Body of pancreas (tissue), 4 donors: ENCODE measurements at places on chromosomes 6 and 20. TPM values are rescaled to one million over a fixed set of nuclear protein-coding genes. Genes with fewer than 3 reads are reported as not detected.

DNA sequence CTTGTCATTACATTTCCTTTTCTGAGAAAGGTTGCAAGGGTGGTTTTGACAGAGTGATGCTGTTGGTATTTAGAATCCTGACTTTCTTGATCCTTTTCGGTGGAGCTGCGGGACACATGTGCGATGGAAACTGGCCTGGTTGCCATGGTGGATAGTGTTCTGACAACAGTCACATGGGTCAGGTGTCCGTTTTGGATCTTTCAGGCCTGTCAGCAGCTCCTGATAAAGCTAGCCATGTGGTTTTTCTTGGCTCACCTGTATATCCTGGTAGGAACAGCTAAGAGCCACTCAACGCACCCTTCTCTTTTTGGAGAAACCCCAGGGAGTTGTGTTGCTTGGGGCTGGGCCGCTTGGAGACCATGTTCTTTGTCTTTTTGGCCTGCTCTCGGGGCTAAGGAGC lies 177.4 kb downstream of the MTFR2 start:
- H3K4me1 ChIP-seq, result peaks cover 17% of the 10 kb centered on the region
- H3K4me3 ChIP-seq, result no peak overlapping the region
- no peaks in the 10 kb centered on the region for H3K27me3 ChIP-seq
- no peak for DNase-seq

GRCh38 chr20:848193-848592 lies 14.7 kb downstream of the FAM110A start:
- no peaks in the 10 kb centered on the region for H3K27me3 ChIP-seq
- no peak overlapping the region for H3K4me3 ChIP-seq
- H3K27ac ChIP-seq, result no peak overlapping the region
- H3K4me1 ChIP-seq, result peaks cover 4% of the 10 kb centered on the region
- H3K36me3 ChIP-seq, result no peaks in the 10 kb centered on the region

DNA sequence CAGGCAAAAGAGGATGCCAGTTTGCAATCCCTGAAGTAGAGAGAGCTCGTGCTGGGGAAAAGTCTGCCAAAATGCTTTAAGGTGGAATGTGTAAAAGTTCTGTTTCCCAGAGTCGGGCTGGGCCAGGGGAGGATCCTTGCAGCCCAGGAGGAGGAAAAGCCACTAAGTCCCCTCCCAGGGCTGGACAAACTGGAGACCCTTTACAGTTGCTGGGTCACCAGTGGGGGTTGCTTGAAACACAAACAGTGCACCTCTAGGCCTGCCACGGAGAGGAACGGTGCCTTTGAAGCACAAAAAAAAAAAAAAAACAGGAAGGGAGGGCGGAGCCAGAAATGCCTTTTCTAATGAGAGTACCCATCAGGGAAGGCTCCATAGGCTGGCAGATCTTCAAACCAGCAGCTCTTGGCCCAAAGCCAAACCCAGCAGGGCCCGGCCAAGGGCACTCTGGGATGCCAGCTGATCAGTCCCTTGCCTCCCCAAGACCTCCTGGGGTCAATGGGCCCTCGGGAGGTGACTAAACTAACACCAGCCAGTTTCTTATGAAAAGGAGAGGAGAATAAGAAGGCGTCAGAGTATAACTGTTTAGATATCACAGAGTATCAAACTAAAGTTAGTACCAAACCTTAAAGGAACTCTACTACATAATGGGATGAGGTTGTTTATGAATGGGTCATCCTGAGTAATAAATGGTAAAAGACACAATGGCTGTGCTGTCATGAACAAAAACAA lies 23.7 kb downstream of the HLA-A start:
- peak; percentile 88 for DNase-seq
- H3K27me3 ChIP-seq, result no peaks in the 10 kb centered on the region
- peak overlapping the region; percentile 65 for H3K27ac ChIP-seq
- no peaks in the 10 kb centered on the region for H3K36me3 ChIP-seq

Gene PSORS1C2
- not detected for total RNA-seq

Gene SLC17A1
- not detected for total RNA-seq

Gene HFE
- 2.0 TPM for total RNA-seq

- DNase-seq, result no peak
- H3K27me3 ChIP-seq, result no peaks in the 10 kb centered on the region
- H3K4me1 ChIP-seq, result no peaks in the 10 kb centered on the region
Observed at GRCh38 chr6:2476376-2476775, 231.0 kb upstream of the GMDS start.

- no peaks in the 10 kb centered on the region for H3K27me3 ChIP-seq
- no peak for DNase-seq
- H3K4me3 ChIP-seq, result no peak overlapping the region
- H3K27ac ChIP-seq, result no peak overlapping the region
- no peaks in the 10 kb centered on the region for H3K36me3 ChIP-seq
Observed at GRCh38 chr6:128463942-128464341, 56.5 kb downstream of the PTPRK start.

- no peak overlapping the region for H3K4me3 ChIP-seq
- DNase-seq, result no peak
- no peak overlapping the region for H3K27ac ChIP-seq
- H3K27me3 ChIP-seq, result no peaks in the 10 kb centered on the region
Observed at GRCh38 chr20:6499566-6499965, 267.9 kb upstream of the BMP2 start.

DNA sequence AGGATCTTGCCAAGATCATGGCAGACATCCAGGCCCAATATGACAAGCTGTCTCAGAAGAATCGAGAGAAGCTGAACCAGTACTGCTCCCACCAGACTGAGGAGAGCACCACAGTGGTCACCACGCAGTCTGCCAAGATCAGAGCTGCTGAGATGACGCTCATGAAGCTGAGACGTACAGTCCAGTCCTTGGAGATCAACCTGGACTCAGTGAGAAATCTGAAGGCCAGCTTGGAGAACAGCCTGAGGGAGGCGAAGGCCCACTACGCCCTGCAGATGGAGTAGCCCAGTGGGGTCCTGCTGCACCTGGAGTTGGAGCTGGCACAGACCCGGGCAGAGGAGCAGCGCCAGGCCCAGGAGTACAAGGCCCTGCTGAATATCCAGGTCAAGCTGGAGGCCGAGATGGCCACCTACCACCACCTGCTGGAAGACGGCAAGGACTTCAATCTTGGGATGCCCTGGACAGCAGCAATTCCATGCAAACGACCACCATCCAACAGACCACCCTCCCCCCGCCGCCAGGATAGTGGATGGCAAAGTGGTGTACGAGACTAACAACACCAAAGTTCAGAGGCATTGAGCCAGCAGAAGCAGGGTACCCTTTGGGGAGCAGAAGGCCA lies 44.7 kb upstream of the GRM4 start:
- no peaks in the 10 kb centered on the region for H3K4me1 ChIP-seq
- H3K27me3 ChIP-seq, result no peaks in the 10 kb centered on the region
- H3K27ac ChIP-seq, result no peak overlapping the region
- no peaks in the 10 kb centered on the region for H3K36me3 ChIP-seq
- no peak for DNase-seq

DNA sequence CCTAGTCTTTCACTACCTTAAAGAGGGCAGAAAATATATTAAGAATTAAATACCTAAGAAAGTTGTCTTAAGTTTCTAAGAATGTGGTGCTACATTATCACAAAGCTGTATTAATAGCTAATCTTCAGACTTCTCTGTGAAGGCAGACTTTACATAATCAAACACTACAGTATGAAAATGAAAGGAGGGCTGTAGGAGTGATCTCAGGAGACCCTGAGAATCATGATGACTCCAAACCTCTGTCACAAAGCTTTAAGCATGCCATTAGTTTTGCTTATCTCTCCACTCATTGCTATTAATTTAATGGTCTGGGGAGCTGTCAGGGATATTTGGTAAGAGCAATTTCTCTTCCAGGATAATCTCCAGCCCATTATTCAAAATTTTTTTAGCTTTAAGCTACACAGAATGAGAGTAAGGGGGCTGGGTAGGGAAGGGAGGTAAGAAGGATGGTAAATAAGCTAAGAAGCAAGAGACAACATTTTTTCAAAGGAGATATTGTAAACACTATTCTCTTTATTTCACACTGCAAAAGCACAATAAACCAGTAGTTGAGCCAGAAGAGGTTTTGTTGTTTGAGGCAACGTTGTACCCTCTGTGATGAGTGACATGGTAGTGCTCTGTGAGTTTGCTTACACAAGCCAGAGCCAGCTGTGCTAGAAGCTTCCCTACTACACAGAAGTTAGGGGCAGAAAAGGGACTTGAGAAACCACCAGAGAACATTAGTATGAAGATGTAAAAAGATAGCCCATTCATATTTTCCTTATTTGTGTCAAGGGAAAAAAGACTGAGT lies 258.8 kb downstream of the GMDS start:
- peaks cover 5% of the 10 kb centered on the region for H3K4me1 ChIP-seq
- no peaks in the 10 kb centered on the region for H3K27me3 ChIP-seq
- no peak overlapping the region for H3K4me3 ChIP-seq
- H3K36me3 ChIP-seq, result no peaks in the 10 kb centered on the region
- no peak overlapping the region for H3K27ac ChIP-seq
